ENCODE measurements at places on chromosomes 12 and 14.

- DNase-seq: no peak
These were observed 17.4 kb downstream of the ZDHHC17 start for GRCh38 chr12:76781321-76781720.

DNA sequence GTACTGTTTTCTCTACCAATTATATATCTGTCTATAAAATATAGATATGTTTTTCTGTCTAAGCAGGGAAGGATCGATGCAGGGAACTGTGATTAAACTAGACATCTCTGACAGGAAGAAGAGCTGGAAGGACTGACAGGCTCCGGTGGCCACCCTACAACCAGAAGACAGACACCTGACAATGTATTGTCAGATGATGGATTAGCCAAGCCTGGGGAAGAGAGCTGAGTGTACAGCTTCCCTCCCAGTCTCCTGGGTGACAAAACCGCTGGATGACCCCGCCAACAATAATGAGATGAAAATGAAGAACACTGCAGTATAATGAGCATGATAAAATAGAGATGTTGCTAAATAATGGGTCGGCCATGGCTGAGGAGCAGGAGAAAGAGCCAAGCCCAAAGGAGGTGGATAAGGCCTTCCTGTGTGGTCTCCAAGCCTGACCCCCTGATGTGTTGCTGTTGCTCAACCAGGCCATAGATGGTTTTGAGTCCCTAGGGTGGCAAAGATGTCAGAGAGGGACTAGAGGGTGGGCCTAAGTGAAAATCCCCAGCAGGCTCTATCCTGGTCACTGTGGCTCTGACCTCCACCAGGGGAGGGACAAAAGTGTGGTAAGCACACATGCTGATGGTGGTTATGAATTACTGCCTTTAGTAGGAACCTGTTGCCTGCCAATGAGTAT, 28.2 kb downstream of the DHRS2 start:
- no peak for DNase-seq

GRCh38 chr14:68373124-68373646, 419.7 kb downstream of the ZFP36L1 start:
- no peak for DNase-seq

GRCh38 chr12:117583092-117583491, 221.7 kb upstream of the NOS1 start:
- DNase-seq: no peak

DNA sequence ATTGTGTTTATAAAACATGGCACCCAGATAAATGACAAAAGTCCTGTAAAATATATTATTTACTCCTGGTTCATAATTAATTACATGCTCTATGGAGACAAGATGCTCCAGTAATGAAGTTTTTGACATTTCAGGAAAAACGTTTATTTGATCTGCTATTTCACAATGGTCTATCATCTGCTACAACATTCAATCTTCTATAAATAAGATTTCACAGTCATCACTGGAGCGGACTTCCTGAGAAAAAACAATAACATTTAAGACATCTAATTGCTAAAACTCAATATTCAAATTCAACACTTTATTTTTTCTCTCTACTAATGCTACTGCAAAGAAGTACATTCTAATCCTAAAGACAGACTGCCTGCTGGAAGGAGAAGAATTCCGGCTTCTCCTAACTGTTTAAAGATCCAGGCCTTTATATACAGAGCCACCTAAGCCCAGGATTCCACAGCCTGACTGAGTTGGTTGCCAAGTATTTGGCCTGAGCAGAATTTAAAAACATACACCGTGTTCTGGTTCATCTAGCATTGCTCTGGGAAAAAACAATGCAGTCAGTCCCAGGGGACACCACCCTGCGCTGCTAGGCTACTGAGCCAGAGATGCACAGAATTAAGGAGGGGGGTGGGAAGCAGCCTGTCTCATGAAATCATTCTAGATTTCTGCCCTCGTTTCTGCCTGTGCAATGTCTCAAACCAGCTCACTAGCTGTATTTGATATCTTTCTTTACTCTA, 58.0 kb downstream of the TMTC1 start:
- no peak for DNase-seq

DNA sequence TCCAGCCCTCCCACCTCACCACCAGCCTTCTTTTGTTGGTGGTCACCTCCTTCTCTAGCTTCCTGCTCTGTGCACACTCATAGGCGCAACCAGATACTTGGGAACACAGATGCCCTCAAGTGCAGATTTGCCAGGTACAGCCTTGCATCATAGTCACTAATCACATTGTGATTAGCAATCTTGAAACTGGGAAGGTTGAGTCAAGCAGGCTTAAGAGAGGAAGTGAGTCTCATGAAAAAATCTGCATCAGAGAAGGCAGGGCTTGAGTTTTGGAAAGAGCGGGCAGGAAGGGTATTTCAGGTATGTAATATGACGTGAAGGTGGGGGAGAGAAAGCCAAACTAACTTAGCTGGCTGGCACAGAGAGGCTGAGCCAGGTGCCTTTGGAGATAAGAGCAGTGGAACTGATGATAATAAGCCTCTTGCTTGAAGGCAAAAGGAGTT, 2.7 kb upstream of the RABGGTA start:
- no peak for DNase-seq

GRCh38 chr12:2624543-2625288, 170.1 kb upstream of the FKBP4 start:
- no peak for DNase-seq

- no peak for DNase-seq
These were observed 235.0 kb upstream of the PDZRN4 start for GRCh38 chr12:40953076-40953475.

DNA sequence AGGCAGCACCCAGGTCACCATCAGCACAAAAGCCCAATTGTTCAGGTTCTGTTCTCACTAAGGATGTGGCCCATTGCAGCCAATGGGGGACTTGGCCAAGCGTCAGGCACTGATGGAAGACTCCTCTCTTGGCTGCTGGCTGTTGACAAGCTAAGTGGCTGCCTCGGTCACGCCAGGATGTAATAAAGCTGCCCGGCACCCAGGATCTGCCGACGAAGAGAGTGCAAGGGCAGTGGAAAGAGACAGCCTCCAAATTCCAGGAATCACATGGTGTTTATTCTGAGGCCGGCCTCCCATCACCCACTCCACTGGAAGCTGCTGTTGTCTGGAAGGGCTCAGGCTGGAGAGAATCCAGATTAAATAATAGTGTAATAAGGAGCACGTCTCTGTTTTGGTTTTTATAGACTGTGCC, 451.8 kb upstream of the TBX3 start:
- no peak for DNase-seq

DNA sequence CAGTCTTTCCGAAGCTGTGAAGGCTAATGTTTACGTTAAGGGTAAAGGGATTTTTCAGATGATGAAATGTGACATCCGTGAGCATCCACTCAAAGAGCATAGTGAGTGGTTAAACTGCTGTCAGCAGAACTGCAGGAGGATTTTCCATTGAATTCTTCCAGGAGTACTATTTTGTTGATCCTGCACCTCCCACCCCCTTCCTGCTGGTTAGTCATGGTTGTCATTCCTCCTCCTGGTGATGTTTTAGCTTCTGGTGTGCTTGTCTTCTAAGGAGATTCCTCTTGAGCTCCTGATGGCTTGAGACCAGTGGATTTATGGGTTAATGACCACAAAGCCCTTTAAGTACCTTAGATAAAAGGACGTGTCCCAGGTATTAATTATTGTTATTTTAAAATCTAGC, 2.4 kb upstream of the GPRC5D start:
- DNase-seq: no peak

DNA sequence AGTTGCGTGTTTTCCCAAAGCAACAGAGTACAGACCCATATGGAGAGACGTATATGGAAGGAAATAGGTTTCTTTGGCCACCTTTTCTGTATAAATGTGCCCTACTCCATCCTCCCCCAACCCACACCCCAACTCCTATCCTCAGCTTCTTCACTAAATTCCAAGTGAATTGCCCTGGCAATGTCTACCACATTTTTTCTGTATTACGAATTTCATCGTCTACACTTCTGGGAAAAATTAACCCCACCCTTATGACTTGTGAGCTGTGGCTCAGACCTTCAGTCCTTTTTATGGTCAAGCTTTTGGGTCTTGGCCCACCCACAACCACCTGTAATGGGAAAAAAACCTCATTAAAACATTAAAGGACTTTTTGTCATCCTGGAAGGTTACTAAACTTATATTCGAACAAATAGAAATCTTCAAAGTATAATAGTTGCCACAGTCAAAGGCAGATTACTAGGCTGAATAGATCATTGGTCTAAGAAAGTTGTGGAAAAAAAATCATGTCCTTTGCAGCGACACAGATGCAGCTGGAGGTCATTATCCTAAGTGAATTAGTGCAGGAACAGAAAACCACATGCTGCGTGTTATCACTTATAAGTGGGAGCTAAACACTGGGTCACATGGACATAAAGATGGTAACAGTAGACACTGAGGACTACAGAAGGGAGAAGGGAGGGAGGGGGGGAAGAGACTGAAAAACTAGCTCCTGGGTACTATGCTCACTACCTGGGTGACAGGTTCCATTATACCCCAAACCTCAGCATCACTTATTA, 15.7 kb upstream of the NFKBIA start:
- DNase-seq: no peak

GRCh38 chr12:5691943-5692342, 253.1 kb downstream of the ANO2 start:
- DNase-seq: no peak

DNA sequence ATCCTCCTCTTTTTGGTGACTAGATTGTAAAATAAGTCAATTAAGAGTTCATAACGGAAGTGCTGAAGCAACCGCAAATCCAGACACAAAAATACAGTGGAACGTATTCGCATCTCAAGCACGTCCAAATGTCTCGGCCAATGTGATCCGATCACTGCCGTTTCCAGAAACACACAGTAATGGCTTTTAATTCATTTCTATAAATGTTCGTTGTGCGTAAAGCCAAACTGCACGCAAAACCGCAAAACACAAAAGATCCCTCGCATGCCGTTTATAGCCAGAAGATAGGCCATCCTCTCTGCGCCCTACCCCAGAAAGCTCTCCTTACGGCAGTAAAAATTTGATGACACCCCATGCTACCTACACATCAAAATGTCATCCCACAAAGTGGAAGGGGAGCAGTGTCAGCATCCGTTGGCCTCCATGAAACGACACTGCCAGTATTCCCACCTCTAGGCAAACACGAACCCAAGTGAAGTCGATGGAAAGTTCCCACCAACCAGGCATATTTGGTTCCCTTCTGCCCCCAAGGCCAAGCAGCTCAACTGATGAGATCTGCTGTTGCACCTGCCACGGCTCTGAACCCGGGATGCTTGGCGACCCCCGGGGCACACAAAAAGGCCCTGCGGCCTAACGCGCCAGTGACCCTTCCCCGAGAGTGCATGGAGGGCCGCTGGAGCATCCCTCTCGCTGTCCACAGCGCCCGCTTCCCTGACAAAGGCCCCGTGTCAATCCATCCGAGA, 1.4 kb downstream of the HECTD4 start:
- no peak for DNase-seq

GRCh38 chr12:53862206-53862605, 76.4 kb upstream of the HOXC13 start:
- no peak for DNase-seq

Measured in activated gamma-delta T cell treated with Interleukin-2 at 50 U/mL for 16 hours (primary cell).